Fibroblast of gingiva (primary cell): ENCODE measurements at places on chromosomes 2 and 18.

DNA sequence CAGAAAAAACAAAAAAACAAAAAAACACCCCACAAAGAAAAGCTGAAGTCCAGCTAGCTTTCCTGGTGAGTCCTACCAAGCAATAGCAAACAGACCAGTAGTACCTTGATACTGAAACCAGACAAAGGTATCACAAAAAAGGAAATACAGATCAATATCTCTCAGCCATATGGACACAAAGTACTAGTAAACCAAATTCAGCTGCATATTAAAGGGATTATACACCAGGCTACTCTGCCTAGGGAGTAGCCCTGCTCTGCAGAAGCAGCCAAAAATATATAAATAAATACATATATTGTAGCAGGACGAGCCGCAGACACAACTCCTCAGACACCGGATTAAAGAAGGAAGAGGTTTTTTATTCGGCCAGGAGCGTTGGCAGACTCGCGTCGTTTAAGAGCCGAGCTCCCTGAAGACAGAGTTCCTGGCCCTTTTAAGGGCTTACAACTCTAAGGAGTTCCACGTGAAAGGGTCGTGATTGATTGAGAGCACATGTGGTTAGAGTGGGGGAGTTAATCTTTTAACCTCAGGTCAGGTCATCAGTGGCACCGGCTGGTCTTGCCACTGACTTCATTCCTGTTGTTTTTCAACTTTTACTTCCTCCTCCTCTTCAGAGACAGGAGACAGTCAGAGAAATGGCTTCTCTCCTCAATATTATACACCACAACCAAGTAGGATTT, 38.4 kb upstream of the DTNB start:
- no peak for DNase-seq

GRCh38 chr18:73384246-73384645, 516.5 kb upstream of the NETO1 start:
- no peak for DNase-seq

- DNase-seq: no peak
Measured at GRCh38 chr2:40147360-40147759, 304.5 kb downstream of the SLC8A1 start.

DNA sequence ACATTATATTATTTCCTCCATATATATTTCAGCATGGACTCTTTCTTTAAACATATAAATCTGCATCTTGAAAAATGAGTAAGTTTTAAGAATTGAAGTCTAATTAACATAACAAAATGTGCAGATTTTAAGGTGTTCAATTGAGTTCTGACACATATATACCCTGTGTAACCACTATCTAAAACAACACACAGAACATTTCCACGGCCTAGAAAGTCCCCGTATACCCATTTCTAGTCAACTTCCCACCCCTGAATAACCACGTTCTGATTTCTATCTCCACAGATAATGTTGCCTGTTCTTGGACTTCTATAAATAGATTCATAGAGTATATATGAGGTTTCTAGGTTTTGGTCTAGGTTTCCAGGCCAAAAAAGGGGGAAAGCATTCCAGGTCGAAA, 87.5 kb downstream of the AAK1 start:
- DNase-seq: no peak

- no peak for DNase-seq
Measured at GRCh38 chr2:23618265-23618664, 233.3 kb downstream of the KLHL29 start.

DNA sequence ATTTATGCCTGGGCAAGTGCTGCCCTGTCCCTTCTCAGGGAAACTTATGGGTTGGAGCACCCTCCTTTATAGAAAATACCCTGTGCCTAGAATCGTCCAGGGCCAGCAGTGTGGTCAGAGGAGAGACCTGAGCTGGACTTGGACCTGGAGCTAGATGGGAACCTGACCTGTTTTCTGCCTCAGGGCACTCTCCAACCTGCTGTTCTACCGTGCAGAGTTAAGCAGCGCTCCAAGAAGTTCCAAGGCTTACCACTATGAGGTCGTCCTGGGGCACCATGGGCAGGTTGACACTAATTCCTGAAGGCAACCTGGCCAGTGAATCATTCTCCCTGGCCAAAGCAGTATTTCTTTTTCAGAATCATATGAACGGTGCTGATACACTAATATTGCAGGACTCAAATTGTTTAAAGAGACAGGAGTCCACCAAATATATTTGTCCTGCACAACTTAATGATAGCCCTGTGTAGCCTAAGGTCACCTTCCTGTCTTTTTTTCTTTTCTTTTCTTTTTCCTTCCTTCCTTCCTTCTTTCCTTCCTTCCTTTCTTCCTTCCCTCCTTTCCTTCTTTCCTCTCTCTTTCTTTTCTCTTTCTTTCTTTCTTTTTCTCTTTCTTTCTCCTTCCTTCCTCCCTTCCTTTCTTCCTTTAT, 455.4 kb upstream of the HNMT start:
- no peak for DNase-seq

DNA sequence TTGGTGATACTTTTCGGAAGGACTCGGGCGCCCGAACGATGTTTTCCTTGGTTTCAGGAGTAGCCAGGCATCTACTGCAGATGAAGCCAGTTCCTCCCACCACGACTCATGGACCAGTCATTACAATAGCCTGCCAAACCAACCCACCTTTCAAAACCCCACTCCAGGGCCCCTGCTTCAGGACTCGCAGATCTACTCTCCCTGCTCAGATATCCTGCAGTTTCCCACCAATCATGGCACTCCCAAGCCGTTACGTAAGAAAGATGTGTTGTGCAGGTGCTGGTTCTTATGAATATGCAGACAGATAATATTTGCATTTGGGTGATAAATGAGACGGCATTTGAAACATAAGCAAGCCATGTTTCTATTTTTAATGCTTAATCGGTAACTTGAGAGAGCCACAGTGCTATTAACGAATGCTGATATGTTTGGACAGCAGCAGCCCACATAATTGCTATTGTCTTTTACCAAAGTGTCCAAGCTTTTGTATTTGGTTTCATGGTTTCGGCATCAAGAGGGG, 3.5 kb upstream of the CYS1 start:
- DNase-seq: no peak

DNA sequence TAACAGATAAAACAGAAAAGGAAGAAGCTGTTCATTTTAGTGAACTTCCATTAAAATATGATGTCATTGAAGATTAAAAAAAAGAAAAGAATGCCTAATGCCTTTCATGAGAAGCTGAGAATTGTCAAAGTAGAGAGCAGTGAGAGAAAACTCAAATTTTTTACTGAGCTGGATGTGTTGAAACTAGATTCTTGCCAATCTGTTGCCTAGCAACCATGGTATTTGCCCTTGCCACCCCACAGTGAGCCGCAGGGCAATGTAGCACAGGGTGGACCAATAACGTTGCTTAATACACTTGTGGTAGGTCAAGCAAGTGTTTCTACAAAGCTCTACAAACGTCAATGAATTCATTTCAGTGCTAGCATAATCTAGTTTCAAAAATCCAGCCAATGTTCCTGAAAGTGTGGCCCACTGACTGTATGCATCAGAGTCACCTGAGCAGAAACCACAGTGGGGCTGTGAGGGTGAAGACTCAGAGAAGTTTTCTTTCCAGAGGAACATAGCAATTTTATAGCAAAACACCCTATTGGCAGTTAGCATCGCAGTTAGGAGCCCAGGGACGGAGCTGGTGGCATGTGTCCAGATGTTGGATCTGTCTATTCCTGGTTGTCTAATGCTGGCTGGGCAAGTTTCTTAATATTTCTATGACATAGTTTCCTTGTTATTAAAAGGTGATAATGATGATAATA, 132.2 kb downstream of the DOCK10 start:
- DNase-seq: peak; percentile 100

DNA sequence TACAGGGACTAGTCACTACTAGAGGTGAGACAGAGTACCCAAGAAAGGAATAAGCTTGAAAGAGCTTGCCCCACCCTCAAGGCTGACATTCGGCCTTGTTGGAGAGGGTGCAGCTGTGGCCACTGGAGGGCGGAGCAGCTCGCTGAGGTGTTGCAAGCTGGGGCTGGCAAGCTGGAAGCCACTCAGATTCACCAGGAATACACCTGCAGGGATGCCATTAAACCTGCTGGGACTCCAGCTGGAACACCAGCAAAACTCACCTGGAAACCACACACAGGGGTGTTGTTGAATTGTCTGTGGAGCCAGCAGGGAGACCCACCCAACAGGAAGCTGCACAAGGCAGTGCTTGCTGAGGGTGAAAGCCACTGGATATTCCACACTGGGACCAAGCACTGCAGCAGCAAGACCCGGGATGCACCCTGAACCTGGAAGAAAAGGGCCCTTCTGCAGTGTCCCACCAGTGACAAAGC, 26.1 kb downstream of the KCTD18 start:
- peak; percentile 14 for DNase-seq

GRCh38 chr2:67631483-67631882, 234.3 kb downstream of the ETAA1 start:
- DNase-seq: no peak

DNA sequence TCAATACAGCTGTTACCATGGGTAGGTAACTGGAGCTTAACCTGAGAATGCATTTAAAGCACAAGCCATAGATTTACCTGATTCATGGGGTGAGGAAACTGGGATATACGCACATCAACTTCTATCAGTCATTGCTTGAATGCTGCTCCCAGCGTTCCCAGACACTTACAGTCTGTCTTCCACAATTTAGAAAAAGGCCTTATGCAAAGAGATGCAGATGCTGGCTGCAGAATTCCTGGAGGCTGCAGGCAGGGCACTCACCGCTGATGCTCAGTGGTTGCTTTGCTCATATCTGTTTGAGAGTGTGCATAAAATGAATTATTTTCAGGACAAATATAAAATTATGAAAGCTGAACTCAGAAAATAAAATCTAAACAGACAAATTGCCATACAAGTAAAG, 950.7 kb upstream of the PIK3C3 start:
- no peak for DNase-seq

DNA sequence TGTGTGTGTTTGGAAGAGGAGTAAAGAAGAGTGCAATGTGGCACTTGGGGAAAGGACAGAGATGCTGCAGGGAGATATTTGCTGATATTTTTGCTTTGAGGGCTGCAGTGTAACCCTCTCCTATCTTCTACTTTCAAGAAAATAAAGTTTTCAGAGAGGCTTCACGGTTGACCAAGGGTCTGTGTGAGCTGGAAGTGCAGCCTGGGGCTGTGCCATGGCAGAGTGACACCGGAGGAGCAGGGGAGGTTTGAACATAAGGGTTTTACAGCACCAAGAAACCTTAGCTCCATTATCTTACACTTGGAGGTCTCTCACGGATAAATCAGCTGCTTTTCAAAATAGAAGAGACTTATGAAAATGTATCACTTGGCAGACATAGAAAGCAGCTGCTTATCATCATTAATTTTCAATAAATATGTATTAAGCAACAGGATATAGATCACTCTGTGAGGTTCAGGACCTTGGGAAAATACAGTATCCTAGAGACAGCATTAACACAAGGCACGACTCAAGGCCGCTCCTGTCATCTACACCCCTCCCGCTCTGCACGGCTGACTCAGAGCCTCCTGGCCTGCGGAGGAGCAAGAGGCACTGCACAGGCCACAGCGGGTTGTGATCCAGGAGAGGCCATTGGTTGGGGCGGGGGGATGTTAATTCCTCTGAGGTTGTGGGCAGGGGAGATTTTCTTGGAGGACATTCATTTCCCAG, 127.8 kb downstream of the COPS8 start:
- peak; percentile 89 for DNase-seq

DNA sequence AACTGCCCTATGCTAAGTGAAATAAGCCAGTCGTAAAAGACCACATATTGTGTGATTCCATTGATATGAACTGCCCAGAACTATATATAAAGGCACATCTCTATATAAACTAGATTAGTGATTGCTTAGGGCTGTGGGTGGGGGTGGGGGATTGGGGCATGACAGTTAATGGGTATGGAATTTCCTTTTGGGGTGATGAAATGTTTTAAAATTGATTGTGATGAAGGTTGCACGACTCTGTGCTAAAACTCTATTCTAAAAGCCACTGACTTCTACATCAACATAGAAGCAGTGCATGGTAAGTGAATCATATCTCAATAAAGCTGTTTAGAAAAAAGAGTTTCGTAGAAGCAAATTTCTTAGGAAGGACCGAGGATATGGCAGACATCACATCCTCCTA, 53.0 kb downstream of the CDCA7 start:
- DNase-seq: no peak

GRCh38 chr2:58130238-58130637, 83.6 kb downstream of the VRK2 start:
- no peak for DNase-seq

GRCh38 chr2:74571058-74571457, 16.5 kb downstream of the DOK1 start:
- DNase-seq: no peak

- DNase-seq: peak; percentile 22
Measured at GRCh38 chr2:65198737-65199136, 28.9 kb upstream of the ACTR2 start.

- DNase-seq: no peak
Measured at GRCh38 chr18:57941841-57942489, 102.1 kb upstream of the NEDD4L start.

DNA sequence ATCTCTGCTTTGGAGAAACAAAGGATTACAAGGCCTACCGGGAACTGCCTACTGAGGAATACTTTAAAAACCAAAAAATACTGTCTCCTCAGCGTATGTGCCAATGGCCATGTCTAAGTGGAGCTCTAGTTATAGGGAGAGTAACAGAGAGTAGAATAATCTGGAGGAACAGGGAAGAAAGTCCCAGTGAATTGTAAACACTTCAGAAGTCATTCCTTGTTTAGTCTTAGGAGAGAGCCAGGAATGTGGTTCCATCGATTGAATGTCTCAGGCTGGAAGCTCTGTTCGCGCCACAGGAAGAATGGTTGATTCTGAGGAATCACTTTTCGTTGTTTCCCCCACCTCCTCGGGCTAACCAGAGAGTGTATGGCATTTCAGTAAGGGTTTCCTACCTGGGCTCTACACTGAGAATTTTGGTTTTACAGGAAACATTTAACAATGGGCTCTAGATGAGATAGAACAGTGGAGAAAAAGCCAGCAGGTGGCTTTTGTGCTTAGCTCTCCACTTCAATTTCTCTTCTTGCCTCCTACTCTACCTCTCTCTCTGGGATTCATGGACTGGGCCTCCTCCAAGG, 88.7 kb downstream of the ACVR1 start:
- DNase-seq: no peak

GRCh38 chr18:36449451-36449850, 151.9 kb downstream of the FHOD3 start:
- DNase-seq: no peak

GRCh38 chr2:233604826-233605225, 12.6 kb upstream of the UGT1A8 start:
- DNase-seq: no peak

- no peak for DNase-seq
Measured at GRCh38 chr2:114550895-114551793, 108.7 kb downstream of the DPP10 start.

DNA sequence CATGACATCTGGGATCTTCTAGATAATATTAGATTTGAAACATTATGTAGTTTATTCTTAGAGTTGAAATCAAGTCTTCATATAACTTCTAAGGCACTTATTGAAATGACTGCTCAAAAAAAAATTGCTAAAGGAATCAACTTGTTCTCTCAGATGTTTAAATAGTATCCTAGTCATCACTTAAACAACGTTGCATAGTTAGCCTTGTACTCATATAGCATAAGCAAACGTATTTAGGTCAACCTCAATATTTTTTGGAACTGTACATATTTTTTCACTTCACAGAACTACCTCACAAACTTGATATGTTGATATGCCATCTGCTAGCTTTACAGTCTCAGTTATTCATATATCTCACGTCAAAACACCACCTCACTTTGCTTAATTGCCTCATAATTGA, 47.1 kb upstream of the CREB1 start:
- DNase-seq: no peak

- no peak for DNase-seq
Measured at GRCh38 chr2:149653831-149654445, 66.4 kb upstream of the MMADHC start.
